ENCODE measurements at places on chromosomes 12 and 14.

DNA sequence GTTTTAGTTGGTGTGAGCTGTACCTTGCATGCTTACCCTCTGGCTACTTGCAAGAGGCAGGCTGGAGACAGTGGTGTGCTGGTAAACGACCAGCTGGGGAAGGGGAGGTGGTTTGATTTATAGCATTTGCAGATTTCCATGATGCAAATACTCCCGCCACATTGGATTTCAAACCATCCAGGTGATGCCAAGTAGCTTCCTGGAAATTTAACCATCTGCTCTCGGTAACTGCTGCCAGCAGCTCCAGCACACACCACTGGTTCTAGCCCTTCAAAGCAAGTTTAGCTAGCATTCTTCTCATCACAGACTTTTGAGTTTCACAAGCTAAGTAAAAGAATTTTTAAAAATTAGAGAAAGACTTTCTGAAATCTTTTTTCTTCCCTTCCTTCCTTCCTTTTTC, 104.5 kb upstream of the AMIGO2 start:
- DNase-seq = no peak

DNA sequence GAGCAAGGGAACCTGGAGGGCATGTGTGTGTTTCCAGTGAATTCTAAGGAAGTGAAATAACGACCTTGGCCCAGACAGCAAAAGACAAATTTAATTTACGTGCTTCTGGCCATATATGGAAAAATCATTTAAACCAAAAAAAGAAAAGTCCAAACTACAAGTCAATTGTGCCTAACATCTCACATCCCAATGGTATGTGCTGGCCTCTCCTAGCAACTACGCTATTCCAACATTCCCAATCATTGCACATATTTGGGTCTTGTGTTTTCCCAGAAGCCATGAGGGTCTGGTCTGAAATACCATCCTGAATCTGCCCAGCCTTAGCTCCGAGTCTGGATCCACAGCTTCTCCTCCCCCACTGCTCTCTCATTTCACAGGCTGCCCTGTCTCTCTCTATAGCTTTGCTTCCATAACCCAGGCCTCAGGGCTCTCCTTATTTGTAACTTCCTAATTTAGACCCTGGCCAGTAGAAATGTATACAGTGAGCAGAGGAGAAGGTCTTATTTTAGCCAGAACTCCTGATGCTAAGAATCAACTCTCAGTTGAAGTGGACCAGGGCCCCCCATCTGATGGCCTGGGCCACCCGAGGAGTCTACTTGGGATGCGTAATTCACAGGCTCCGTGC, 224.6 kb downstream of the ANO2 start:
- DNase-seq = no peak

DNA sequence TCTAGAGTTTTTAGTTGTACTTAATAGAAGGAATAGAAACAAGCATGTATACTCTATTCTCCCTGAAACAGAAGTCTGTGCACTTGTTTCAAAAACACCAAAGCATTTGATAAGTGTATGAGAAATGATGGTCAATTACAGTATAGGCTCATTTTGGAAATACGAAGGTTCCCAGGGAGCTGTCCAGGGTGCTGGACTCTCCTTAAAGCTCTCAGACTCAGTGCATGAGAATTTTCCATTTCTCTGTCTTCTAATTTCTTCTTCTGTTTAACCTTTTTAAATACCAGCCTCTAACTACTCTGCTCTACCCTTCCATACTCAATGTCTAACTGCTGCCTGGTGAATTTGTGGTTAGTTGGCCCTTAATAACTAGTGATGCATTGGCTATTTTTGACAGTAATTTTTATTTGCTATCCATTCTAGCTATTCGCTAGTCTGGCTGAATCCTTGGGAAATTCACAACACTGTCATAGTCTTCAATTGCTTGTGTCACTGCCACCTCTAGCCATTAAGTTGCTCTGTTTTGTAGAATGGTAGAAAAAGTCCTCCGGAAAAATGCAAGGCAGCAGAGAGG, 229.2 kb downstream of the NRXN3 start:
- no peak for DNase-seq

GRCh38 chr12:102462795-102463465, 17.4 kb downstream of the IGF1 start:
- no peak for DNase-seq

- no peak for DNase-seq
Measured at GRCh38 chr14:53310412-53310811, 157.3 kb upstream of the DDHD1 start.

DNA sequence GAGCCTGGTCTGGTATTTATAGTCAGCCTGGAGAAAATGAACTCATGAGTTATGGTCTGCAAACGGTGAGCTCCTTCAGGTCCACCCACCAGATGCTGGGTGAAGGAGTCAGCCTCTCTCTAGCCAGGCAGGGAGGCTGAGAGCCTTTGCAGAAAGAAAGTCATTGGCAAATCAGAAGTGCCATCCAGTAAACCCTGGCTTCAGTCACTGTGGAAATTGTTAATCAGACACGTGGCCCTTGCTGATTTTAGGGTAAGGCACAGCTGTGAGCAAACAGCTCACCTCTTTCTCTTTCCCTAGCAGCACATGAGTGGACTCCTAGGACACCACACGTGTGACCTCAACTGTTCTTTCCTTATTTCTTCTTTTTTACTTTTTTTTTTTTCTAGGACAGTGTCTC, 44.9 kb downstream of the CHST11 start:
- no peak for DNase-seq

- DNase-seq = no peak
Measured at GRCh38 chr14:93686268-93686667, 102.0 kb downstream of the PRIMA1 start.

DNA sequence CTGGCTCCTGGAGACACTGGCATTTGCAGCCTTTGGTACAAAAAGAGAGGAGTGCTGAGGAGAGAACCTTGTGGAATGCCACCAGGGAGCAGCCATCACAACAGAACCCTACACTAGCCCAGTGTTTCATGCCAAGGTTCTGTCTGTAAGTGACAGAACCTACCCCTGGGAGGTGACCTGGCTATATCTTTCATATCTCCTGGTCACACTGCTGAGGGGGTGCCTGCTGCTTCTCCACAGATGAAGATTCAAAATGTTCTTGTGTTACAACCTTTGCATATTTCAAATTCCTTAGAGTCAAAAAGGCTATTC, 12.7 kb upstream of the EIF4B start:
- no peak for DNase-seq

- DNase-seq = no peak
Measured at GRCh38 chr14:50320283-50320682, 8.2 kb downstream of the DMAC2L start.

DNA sequence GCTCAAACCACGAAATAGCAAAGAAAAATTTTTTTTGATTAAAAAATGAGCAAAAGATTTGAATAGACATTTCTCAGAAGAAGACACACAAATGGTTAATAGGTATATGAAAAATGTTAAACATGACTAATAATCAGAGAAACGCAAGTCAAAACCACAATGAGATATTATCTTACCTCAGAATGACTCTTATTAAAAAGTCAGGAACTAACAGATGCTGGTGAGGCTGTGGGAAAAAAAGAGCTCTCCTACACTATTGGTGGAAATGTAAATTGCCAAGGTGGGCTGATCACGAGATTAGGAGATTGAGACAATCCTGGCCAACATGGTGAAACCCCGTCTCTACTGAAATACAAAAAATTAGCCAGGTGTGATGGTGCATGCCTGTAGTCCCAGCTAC, 315.5 kb upstream of the FLRT2 start:
- DNase-seq = no peak

DNA sequence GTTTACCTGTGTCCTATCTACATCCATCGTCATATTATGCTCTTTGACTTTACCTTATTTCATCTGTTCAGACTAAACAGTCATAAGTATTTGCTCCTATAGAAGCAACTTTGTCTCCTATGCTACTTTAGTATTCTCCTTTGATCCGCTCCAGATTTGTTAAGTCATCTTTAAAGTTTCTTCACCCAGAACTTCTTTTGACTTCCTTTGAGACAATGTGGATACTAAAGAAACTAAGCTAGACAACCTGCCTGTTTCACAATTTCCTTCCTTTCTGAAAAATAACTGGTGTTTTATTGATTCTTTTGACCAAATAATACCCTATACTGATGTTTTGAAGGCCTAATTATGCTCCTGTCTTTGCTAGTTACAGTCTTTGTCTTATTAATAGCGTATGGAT, 30.0 kb upstream of the LRRK2 start:
- no peak for DNase-seq

GRCh38 chr14:104886690-104887622, 21.9 kb downstream of the CEP170B start:
- no peak for DNase-seq

DNA sequence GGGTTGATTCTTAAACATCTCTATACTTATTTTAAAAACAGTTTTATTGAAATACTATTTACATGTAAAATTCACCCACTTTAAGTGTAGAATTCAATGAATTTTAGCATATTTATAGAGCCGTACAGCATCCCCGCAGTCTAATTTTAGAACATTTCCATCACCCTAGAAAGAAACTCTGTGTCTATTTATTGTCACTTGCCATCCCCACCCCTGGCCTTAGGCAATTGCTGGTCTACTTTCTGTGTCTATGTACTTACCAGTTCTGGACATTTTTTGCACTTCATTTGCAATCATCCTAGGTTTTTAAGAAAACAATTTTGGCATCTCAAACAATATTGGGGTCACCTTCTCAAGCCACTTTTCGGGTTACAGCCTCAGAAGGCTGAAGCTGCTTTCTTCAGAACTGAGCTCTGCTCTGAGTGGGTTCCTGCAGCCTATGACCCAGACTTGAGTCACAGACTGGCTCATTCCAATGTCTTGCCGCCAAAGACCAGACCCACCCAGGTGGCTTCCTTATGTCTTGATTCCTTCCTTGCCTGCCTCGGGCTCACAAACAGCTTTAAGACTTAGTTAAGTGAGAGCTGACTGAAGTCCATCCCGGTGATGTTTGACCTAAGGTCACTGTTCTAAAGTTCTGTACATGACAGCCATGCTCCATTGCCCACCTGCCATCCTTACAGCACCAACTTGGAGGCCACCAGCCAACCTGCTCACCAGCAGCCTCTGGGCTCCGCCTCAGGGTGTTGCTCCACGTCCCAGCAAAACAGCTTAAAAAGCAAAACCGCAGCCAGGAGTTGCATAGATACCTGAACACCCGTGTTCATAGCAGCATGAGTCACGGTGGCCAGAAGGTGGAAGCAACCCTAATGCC, 131.5 kb downstream of the CHST11 start:
- DNase-seq = no peak

GRCh38 chr12:115403253-115403652, 719.3 kb upstream of the TBX3 start:
- no peak for DNase-seq

DNA sequence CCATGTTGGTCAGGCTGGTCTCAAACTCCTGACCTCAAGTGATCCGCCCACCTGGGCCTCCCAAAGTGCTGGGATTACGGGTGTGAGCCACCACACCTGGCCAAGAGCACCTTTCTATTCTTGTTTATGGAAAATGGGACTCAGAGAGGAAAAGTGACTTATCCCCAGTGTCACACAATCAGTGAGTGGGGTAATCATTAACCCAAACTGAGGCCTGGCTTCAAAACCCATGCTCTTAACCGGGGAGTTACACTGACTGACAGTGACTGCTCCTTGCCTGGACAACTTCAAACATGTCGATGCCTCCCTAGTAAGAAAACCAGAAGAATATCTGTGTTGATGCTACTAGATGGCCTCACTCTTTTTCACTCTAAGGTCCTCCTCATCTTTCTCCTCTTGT, 7.3 kb downstream of the CLEC7A start:
- no peak for DNase-seq

DNA sequence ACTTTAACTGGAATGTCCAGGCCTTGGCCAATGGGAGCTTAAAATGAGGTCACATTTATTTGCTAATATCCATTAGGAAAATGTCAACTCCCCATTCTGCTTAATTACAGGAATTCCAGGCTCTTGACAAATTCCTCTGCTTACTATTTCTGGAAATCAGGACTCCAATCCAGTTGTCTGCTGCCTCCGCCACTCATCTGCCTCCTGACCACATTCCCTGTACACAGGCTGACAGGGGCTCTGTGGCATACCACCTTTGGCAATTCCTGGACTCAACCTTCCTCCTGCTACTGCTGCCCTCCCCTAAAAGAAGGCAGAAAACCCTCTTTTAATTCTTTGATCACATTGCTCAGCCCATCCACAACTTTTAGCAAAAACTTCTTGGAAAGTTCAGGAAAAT, 37.9 kb downstream of the KICS2 start:
- DNase-seq = no peak

GRCh38 chr14:72291908-72292688, 359.9 kb downstream of the RGS6 start:
- DNase-seq = peak; percentile 12

- DNase-seq = no peak
Measured at GRCh38 chr12:38954238-38954873, 49.0 kb upstream of the CPNE8 start.

DNA sequence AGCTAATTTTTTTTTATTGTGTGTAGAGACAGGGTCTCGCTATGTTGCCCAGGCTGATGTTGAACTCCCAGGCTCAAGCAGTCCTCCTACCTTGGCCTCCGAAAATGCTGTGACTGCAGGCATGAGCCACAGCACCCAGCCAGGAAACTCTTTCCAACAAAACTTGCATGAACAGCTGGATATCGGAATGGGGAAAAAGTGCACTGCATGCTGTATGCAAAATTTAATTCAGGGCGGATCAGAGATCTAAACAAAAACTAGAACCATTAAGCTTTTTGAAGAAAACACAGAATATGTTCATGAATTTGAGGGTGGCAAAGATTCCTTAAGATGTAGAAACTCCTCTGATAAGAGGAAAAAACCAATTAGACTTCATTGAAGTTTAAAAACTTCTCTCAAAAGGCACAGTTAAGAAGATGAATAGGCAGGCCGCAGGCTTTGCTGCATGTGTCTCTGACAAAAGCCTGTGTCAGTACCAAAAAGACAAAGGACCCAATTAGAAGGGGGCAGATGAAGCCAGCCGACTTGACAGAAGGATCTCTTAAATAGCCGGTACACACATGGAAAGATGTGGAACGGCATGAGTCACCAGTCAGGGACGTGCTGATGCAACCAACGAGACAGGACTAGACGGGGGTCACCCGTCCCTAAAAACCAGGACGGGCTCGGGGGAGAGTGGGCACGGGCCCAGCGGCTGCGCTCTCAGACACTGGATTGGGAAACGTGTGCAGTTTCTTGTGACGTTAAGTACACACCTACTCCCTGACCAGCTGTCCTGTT, 34.8 kb upstream of the MMP17 start:
- DNase-seq = no peak

DNA sequence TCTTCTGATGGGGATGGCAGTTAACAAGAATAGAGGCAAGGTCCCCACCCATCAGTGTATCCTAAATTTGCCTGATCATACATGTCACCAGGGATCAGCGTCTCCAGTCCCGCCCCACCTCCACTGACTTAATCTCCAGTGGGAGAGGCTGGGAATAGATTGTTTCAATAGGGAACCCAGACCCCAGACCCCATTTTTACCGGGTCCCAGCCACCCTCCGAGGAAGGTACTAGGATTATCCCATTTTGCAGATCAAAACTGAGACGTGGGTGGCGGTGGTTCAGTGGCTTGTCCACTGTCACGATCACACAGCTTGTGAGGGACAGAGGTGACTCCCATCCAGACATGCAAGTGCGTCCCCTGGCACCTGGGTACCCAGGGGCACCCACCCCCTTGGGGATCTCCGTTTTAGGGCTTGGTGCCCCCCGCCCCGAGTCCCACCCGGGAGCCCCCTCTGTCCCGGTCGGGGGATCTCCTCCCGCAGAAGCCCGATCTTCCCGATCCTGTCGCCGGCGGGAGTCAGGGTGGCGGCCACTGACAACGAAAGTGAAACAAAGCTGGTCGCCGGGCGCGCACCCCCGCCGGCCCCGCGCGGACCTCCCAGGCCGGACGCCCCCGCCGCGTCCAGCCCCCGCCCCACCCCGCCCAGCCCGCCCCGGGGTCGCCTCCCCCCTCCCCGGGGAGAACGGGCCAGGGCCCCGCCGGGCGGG, 523 bp downstream of the WSB2 start:
- DNase-seq = peak; percentile 38

Data from putamen (tissue), 1 donor.